ENCODE measurements at places on chromosomes 2 and 18.

- no peak for ATAC-seq
Observed at GRCh38 chr18:54263904-54264336, 5.4 kb upstream of the POLI start.

- ATAC-seq, result 0 out of 3 replicates have a peak, but pooled peaks have one; percentile 44
Observed at GRCh38 chr2:227774011-227774624, 28.4 kb downstream of the SCYGR8 start.

GRCh38 chr2:3146175-3146574, 231.4 kb downstream of the EIPR1 start:
- ATAC-seq, result no peak

GRCh38 chr2:129376426-129377077, 602.9 kb upstream of the RAB6C start:
- ATAC-seq, result no peak

- ATAC-seq, result no peak
Observed at GRCh38 chr2:232246245-232246644, 132.3 kb upstream of the ALPP start.

- no peak for ATAC-seq
Observed at GRCh38 chr2:68214381-68214780, 38.0 kb downstream of the PPP3R1 start.

DNA sequence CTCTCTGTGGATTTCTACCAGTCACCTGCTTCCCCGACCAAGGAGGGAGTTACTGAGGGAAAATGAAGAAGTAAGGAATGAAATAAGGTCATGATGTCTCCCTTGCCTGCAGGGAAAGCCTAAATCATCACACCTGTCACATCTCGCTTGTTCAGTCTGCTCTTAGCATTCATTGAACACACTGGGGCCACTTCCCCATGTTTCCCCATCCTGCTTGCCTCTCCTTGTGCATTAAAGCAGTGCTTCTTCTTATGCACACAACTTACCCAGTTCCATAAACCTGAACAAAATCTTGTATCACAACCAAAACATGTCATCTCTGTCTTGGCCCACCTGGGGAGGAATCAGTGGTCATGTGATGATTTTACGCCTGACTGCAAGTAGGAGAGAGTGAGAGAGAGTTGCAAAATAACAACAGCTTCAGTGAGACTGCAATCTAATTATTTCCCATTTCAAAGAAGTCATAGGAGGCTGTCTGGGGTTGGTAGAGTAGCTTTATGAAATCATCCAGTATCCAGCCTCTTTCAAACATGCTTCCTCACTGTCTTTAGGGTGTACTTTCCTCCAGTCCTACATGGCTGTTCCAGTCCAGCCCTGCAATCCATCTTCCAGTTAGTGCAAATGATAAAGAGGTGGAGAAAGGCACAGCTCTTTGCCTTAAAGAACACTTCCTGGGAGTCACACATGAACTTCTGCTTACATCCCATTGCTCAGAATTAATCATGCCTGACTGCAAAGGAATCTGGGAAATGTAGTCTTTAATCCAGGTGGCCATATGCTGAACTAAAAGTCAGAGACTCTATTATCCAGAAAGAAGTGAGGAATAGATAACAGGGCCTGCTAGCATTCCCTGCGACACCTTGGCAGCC, 220.1 kb downstream of the HAUS1 start:
- ATAC-seq, result peak; percentile 93

GRCh38 chr2:73214120-73215035, at the start of gene SMYD5:
TSS of gene SMYD5 (plus strand) at chr2:73214245. CDS start at chr2:73214267, 22 bp downstream.
- peak; percentile 80 for ATAC-seq

GRCh38 chr2:60517446-60517845, 36.0 kb downstream of the BCL11A start:
- ATAC-seq, result no peak

DNA sequence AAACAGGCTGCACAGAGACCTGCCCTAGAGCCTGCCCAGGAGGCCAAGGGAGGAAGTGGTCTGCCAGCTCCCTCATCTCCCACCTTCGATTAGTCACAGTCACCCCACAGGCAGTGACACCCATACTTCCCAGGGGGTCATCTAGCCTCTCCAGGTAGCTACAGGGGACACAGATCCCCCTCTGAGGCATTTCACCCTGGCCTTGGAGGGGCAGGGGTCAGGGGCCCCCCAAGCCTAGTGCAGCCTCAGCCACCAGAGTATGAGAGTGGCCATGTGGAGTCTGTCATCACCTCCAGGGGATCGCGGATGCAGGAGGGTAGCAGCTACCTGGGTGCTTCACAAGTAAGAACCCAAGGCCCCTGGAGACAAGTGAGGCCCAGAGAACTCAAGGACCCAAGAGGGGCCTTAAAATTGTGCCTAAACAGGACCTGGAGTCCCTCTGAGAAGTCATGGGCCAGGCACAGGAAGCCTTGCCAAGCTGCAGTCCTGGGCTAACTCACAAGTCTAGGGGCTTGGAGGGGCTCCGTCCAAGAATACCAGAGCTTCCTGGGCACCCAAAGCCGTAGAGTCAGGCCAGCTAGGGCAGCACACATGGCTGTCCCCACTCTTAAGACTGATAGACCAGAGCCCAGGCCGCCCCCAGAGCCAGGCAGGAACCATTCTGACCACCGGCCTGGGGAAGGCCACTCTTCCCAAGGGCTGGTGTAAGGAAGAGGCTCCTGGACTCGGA, 354.3 kb upstream of the ID2 start:
- no peak for ATAC-seq

DNA sequence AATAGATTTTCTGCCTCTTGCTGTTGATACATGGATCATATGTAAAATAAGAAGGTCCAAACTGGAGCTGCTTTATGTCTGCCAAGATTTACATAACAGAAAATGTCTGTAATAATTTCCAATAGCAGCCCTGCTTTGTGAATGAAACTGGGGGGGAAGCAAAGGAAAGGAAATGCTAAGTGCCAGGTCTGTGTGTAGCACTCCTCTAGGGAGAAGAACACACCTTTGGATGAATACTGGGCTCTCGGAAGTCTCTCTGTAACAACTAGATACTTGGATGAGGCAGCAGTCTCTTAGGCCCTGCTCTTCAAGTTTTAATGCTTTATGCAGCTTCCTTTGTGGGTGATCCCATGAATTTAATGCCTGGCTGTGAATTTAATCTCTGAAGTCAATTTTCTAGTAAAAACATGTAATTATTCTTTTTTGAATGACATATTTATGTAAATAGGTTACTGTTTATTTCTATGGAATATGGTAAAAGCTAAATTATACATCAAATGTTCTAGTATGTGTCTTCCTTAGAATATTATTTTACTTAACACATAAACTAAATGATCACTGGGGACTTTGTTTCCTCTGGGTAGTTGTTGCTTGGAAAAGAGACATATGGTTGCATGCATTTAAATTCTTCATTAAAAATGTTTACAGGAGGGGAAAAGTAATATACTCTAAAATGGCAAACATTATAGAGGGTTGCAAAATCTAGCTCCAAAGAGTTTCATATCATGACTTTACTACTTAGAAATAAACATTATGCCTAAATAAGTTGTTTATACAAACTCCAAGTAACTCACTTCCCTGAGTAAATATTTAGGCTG, 336.6 kb upstream of the CWC22 start:
- ATAC-seq, result no peak

DNA sequence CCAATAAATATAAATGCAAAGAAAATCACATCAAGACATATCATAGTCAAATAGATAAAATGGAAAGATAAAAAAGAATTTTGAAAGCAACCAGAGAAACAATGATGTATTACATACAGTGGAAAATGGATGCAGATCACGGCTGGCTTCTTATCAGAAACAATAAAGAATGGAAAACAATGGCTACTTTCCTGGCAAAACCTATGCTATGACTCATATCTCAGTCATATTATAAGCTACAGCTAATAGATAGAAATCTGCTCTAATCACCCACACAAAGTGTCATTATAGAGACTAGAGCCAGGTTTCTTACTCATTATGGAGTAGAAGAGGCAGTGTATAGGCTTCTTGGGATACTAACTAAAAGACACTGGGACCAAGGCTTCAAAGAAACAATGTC, 93.5 kb upstream of the TACR1 start:
- peak; percentile 68 for ATAC-seq

GRCh38 chr2:165536851-165537499, 67.5 kb downstream of the CSRNP3 start:
- ATAC-seq, result no peak

GRCh38 chr2:205682971-205683501, 735 bp downstream of the NRP2 start:
- ATAC-seq, result peak; percentile 6

DNA sequence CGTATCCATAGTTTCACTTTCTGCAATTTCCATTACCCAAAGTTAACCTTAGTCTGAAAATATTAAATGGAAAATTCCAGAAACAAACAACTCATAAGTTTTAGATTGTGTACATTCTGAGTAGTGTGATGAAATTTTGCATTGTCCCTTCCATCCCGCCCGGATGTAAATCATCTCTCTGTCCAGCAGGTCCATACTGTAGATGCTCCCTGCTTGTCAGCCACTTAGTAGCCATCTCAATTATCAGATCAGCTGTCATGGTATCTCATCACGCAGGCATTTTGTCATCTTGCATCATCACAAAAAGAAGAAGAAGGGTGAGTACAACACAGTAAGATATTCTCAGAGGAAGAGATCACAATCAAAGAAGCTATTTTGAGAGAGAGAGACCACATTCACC, 185.0 kb upstream of the STK17B start:
- ATAC-seq, result no peak

- no peak for ATAC-seq
Observed at GRCh38 chr18:48100165-48100575, 169.7 kb upstream of the SMAD2 start.

GRCh38 chr2:42229949-42230348, 60.8 kb downstream of the EML4 start:
- no peak for ATAC-seq

DNA sequence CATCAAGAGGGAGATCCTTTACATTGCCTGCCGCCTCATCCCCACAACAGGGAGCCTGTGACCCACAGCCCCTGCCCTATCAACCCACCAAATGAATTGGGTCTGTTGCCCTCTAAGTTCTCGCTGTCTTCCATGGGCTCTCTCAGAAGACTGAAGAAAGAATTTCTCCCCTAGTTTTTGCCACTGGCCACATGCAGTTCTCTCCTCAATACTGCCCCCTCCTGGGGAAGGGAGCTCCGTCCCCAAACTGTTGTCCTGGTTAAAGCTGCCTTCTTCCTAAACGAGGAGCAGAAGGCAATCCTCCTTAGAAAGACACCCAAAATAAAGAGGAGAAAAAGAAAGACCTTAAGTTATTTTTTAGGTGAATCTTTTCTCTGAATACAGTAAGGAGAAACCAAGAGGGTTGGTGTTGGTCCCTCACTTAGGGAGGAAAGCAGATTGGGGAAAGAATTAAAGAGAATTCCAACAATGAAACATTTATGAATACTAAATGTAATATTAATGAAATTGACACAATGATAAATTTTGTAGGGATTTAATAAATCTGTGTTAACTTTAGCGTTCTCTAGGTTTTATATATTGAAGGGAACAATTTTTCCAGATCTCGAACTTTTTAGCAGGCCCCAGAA, 31.1 kb upstream of the SATB2 start:
- peak; percentile 80 for ATAC-seq

DNA sequence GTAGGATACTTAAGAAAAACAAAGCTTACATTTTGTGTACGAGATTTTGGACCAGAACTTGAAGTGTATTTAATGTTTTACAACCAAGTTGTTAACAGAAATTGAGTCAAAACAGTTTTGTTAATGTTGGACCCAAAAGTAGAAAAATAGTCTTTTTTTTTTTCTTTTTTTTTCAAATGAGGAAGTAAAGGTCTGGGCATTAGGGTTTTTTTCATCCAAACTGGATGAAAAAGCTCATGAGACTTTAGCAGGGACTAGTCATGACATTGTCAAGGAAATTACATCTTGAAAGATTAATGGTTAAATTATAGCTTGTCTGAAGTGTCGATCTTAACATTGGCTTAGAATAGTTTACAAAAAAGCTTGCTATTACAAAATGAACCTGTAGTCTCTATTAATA, 32.3 kb downstream of the CCNT2 start:
- no peak for ATAC-seq

GRCh38 chr2:148812306-148812705, 62.7 kb upstream of the KIF5C start:
- peak; percentile 75 for ATAC-seq

DNA sequence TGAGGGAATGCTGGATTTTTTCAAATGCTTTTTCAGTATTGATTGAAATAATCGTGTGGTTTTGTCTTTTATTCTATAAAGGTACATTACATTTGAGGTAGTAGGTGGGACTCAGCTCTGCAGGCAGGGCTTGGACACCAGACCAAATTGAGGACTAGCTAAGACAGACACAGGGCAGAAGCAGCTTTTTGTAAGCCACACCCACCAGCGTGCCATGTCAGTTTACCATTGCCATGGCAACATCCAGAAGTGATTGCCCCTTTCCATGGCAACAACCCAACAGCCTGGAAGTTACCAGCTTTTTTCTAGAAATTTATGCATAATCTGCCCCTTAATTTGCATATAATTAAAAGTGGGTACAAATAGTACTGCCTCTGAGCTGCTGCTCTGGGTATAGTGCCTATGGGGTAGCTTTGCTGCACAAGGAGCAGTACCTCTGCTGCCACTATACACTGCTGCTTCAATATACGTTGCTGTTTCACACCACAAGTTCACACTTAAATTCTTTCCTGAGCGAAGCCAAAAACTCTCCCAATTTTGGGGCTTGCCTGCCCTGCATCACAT, 23.6 kb upstream of the VWA3B start:
- ATAC-seq, result no peak

DNA sequence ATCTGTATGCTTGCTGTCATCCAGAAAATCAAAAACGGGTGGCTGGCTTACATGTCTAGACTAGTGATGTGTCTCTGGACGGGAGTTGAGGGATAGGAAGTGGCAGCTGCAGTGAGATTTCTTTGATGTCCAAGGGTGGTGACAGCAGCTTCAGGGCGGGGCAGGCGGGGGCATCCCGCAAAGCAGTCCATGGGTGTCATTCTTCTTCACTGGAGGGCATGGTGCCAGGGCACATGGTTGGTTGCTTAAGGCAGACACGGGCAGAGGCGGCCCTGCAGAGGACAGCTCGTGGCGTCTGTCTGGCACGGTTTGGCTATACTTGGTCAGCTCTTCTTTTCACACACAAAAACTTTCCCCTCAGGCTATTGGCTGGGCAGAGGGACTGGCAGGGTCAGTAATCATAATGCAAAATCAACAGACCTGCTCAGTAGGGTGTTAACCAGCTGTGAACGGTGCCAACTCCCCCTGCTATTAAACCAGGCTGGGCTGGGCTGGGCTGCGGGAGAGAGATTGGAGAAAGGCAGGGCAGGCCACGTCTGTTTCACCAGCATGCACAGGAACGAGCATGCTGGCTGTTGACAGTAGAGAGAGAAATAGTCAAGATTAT, 63.7 kb downstream of the COL4A3 start:
- ATAC-seq, result peak; percentile 85

GRCh38 chr2:19754907-19755306, 146.9 kb downstream of the TTC32 start:
- ATAC-seq, result no peak

DNA sequence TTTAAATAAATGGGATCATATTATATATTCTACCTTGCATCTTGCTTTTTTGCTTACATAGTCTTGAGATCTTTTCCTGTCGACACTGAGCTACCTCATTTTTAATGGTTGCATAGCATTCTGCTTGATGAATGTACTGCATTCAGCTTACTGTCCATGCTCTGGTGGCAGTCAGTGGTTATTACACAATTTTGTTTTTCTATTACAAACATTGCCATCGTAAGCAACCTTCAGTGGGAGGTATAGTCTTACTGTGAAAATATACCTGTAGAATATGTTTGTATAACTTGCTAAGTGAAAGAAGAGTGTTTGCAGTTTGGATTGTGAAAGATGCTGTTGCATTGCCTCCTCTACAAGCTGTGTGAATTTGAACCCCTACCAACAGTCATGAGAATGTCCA, 43.4 kb downstream of the UBXN4 start:
- no peak for ATAC-seq

- no peak for ATAC-seq
Observed at GRCh38 chr18:7821784-7822183, 254.7 kb downstream of the PTPRM start.

GRCh38 chr18:62682371-62682770, 33.0 kb upstream of the PHLPP1 start:
- no peak for ATAC-seq
